ENCODE measurements at places on chromosomes 1 and 21.

DNA sequence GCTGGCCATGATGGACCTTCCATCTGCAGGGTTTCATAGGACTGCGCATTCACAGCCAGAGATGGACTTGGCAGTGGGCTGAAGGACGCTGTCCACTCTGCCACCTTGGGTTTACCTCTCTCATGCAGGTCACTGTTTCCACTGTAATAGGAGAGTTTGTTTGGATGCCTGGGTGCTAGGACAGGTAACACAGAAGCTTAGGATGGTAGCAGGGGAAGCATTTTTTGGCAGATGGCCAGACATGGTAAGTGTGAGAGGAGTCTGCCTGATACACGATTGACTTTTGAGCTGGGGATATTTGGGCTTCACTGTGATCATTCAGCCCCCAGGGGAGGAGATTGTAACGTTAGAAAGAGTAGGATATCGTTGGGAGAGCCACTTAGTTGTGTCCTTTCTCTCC is 11.8 kb downstream of the PSEN2 start:
- DNase-seq = no peak

DNA sequence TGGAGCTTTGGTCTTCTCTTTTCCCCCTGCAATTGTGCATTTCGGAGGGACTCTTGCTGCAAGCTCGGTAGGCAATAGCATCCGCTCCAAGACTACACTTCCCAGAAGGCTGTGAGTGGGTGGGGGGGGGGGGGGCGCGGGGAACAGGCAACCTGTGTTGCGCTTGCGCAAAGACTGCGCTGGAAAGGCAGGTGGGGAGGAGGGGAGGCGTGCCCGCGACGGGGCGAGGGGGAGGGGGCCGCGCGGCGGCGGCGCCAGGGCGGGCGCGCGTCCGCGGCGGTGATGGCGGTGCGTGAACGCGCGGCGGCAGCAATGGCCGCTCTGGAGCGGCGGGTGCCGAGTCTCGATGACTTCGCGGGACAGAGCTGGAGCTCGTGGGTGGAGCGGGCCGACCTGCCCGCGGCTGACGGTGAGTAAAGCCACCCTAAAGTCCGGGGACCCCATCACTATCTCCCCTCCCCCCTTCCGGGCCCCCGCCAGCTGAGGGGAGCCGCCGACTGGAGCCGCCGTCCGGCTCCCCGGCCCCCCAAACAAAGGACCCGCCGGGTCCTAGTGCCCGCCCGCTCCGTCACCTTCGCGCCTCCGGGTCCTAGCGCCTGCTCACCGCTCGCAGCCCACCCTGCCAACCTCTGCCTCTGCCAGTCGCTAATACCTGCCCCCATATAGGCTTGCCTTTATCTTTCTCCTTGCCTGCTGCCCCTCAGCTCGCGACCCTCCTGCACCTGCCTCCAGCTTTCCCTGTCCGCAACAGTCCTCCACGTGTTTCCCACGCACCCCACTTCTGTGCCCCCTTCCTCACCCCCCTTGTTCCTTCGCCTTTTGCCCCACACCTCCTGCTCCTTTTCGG is at the start of gene ATXN7L2:
Gene ATXN7L2 (plus strand): TSS at position 234 of the 847 bp plus-strand sequence. CDS start 49 bp downstream, at position 283.
- DNase-seq = peak; percentile 79

- no peak for DNase-seq
Observed at GRCh38 chr1:84851839-84852238, 41.2 kb downstream of the LPAR3 start.

DNA sequence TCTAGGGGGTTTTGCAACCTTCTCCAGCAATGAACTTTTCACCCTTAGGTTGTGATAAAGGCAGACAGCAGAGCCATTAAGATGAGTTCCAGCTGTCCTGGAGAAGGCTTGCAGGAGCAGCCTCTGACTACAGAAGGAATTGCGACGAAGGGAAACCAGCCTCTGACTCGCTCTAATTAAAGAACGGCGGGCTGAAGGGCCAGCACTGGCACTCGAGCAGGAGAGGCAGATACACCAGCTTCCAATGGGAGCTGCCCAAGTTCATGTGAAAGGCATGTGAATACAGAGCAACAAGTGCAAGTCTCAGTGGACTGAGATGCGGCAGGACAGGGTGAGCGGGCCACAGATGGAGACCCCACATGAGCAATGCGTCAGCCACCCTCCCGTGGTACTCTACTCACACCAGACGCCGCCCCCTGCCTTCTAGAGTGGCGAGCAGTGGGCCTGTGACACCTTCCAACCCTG is 15.7 kb downstream of the RCC2 start:
- peak; percentile 35 for DNase-seq

DNA sequence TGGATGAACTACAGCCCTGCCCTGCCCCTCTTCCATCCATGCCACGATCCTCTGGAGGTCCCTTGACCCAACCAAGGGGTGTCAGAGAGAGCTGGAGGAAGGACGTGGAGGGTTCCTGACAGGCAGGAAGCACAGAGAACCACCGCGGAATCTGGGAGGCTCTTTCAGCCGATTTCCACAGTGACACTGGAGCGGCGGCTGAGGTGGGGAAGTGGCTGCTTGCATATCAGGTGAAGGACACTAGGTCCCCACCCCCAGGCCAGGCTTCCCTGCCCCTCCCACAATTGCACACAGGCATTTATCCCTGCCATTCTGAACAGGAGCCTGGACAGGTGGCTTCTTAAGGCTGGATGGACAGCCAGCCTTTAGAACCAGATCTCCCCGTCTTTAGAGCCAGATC is 17.5 kb downstream of the LRRC71 start:
- DNase-seq = no peak

GRCh38 chr1:243786531-243786930 is 63.5 kb downstream of the AKT3 start:
- no peak for DNase-seq

GRCh38 chr1:4170548-4171340 is 270.7 kb upstream of the C1orf174 start:
- DNase-seq = peak; percentile 14

DNA sequence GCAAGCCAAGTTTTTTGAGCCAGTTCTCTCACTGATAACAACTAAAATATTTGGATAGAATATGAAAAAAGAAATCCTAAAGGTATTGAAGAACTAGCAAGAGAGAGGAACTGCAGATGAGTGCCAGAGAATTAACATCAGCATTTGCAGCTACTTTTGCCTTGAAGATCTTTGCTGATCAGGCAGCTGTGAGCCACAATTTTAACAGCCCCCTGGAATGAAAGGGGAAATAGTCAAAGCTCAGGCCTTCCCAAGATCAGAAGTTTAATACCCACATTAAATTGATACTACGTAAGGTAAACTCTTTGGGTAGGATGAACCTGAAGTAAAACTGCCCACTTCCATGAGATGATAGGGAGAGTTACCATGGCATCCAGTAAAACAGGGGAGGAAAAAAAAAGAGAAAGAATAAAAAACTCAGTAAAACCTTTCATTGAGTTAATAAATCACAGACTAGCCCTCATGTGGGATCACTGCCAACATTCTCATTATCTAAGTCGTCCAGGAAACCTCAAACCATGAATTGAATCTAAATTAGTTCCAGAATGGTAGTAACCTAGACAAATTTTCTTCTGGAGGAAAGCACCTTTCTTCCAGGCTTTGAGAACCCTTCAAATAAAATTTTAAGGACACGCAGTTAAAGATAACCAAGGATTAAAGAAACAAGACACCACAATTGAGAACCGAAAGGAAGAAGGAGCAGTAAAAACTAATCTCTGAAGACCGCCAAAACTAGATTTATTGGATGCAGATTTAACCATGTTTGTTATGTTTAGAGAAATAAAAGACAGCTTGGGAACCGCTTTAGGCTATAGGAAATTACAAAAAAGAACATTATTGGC is 28.3 kb downstream of the SCP2 start:
- peak; percentile 10 for DNase-seq

DNA sequence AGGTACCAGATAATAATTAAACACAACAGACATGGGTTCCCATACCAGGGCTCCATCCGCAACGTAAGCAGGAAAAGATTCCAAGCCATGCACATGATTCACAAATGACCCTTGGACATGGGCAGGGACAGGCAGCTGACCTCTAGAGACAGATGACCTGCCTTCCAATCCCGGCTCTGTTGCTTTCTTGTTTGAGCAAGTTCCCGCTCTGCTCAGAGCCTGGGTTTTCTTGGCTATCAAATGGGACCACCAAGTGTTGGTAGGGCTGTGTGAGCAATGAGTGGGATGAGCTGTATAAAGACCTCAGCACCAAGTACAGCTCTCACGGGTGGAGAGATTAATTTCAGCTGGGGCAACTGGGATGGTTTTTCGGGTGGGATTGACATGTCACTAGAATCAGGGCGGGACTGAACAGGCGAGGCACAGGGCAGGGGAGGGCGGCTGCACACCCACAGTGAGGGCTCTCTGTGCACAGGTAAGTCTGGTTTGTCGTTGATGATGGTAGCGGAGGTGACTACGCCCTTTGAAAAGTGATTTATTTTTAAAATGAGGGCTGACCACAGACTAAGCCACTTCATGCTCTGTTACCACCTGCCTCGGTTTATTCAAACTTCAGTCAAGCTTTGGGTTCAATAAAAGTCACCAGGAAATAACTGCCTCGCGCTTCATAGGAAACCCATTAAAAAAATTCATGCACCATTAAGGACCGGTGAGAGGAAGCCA is 57.5 kb upstream of the IFFO2 start:
- DNase-seq = no peak

DNA sequence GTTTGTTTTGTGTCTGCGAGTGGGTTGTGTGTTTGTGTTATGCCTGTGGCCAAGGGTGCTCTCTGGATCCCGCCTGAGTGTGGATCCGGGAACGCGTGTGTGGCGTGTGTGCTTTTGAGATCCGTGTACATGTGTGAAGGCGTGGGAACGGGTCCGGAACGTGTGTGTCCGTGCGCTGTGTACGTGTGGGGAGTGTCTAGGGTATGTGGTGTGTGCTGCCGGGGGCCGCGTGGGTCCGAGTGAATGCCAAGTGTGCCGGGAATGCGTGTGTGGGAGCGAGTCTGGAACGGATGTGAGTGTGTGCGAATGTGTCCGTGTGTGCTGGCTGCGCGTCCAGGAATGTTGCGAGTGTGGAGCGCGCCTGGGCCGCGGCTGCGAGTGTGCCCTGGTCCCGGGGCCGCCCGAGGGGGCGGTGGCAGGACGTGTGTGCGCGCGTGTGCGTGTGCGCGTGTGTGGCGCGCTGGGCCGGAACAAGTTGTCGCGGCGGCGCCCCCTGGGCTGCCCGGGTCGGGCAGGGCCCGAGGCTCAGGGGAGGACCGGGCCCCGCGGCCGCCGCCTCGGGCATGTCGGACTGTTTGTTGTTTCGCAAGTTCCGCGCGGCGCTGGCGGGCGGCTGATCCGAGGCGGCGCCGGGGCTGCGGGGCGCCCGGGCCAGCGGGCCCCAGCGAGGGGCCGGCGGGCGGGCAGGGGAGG is 953 bp downstream of the PTPRU start:
- DNase-seq = peak; percentile 19

DNA sequence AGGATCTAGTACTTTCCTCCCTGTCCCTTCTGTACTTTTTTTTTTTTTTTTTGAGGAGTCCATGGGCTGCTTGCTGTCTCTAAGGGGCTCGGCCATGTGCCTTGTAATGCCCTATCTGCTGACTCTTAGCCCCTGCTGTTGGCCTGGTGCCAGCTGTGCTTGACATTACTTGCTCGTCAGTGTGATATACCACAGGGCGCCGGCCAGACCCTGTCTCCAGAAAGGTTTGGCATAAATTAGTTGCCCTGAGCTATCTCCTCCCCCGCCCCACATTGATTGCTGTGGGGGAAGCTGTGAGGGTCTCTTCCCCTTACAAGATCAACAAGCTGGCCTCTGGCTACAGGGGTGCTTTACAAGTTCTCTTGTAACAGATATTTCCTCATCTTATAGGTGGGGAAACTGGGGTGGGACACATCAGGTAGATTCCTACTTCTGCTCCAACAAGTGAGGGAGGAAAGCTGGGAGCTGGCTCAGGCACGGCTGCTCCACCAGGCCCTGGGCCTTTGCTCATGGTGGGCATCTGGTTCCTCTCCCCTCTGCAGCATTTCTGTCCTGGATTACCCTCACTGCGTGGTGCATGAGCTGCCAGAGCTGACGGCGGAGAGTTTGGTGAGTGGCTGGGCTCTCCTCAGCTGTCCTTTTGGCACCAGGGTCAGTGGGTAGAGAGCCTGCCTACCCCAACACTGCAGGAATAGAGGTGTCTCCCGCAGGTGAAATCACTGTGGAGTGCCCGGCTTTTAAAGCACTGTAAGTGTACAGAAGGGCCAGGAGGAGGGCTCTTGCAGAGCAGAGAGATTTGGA is 15.6 kb downstream of the STRIP1 start:
- DNase-seq = no peak

DNA sequence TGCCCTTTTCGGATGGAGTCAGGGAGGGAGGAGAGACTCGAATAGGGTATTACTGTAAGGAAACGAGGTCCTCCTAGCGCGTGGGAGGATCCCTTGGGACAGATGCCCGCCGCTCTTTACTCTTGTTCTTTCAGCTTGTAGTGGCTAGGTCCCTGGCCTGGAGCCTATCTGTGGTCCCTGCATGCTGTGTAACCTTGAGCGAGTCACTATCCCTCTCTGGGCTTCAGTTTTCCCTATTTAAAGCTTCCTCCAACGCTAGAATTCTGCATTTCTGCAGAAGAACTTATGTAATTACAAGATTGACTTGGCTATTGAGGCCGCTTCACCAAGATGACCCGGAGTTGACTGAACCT is 744 bp downstream of the MIER1 start:
- no peak for DNase-seq

- no peak for DNase-seq
Observed at GRCh38 chr1:109543283-109543987, 3.8 kb downstream of the GPR61 start.

- no peak for DNase-seq
Observed at GRCh38 chr1:64478594-64479470, 8.9 kb downstream of the CACHD1 start.

DNA sequence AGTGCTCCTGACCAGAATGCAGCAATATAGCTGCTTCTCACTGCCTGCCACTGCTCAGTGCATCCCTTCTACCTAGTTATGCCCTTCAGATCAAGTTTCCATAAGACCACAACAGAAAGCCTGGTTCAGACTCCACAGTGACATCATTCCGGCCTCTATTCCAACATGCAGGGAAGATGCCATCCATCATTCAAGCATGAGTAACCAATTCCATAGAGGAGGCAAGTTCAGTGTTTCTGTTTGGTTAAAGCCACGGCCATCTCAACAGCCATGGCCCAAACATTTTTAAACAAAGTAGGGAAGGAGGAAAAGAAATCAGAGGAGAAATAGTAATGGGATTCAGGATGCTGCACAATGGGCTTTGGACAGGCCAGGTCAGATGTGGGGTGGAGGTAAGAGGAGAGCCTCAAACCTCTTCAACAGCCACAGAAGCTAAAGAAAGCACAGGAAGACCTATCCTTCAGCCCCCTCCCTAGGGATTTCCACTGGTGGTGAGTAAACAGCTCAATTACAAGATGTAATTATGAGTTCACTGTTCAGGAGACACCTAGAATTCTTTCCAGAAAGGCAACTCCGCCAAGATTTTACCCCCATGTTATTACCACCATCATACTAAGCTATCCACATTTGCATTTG is 484.9 kb downstream of the SETD4 start:
- DNase-seq = no peak

DNA sequence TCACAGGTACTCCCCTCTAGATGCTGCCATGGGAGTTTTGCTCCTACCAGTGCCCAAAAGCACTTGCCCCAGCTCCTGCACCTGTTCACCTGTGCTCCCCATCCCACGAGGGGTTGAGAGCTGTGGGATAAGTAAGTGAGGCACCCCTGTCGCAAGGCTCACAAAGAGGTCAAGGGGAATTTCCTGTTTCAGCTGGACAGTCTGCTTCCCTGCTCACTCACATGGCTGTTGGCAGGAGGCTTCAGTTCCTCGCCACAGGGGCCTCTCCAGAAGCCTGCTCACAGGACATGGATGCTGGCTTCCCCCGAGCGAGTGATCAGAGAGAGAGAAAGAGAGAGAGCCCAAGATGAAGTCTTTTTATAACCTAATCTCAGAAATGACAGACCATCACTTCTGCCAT is 8.7 kb upstream of the NCMAP start:
- no peak for DNase-seq
